CD4-positive, alpha-beta T cell treated with Interleukin-6 at 100 ng/mL for 8 hours (primary cell): ENCODE measurements at places on chromosomes 2 and 18.

GRCh38 chr2:133848111-133848649, 279.9 kb upstream of the NCKAP5 start:
- no peak for DNase-seq

DNA sequence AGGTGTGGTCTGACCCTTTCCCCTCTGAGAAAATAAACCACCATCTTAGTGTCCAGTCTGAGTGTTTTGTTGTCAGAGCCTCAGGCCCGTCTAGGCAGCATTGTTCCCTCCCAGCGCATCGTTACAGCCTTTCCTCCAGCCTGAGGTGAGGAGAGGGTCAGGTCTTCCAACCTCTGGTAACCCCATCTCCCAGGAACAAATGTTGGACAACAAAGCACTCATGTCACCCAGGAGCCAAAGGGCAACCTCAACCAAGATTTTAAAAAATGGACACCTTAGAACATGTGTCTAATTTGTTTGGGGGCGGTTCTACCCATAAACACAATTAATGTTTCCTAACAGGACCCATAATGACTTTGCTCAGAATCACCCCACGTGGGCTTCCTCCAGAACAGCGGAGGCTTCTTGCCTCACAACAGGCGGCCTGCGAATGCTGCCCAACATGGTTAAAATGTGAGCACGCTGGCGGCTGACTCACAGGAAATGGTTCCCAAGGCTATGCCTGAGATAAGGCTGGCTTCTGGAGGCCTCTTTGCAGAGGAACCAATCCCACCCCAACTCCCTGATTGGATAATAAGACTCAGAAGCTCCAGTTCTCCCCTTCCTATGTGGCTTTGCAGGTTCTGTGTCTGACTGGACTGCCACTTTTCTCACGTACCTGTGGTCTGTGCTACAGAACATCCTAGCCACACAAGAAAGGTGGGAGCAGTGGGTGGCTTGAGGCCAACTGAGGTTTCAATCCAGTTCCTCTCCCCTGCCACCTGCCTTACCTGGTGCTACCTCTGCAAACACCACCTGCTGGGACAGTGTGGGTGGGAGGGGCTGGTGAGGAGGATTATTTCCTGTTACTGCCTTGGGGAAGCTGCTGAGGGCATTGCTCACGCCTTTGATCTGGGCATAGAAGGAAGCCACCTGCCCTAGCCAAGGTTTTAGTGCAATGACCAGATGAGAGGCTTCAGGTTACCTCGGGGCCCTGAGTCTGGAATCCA, 108.8 kb downstream of the B3GNT2 start:
- peak; percentile 37 for DNase-seq

DNA sequence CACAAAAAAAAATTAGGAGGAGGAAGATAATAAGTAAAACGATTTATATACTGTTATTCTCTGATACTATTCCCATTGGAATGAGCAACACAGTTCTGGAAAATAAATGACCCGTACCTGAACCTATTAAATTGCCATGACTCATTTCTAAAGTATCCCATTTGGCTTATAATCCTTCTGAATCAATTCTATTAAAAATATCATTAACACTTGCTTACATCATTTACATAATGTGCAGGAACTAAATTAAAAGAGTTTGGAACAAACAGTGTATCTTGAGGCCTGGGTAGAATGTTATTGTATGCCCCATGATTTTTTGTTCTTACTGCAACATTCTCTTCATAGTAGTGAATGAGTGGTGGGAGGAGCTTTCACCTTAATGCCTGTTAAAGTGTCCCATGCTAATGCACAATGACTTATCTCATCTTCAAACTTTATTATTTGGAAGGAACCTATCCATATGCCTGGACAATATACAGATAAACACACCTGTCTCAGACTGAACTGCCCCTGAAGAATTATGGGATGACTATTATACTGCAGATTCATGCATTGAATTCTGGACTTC, 549.9 kb upstream of the ACVR2A start:
- no peak for DNase-seq

DNA sequence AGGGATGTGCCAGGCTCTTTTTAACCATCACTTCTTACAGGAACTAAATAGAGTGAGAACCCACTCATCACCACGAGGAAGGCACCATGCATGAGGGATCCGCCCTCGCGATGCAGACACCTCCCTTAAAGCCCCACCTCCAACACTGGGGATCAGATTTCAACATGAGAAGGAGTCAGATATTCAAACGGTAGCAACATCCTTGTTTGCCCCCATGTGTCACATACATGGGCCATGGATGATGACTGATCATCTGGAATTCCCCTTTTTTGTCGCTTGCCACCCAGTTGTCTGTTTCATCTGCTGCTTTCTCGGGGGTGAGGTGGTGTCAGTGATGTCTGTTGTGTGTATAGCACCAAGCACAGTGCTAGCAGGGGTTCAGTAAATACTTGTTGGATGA, 57.9 kb downstream of the NCK2 start:
- peak; percentile 70 for DNase-seq

DNA sequence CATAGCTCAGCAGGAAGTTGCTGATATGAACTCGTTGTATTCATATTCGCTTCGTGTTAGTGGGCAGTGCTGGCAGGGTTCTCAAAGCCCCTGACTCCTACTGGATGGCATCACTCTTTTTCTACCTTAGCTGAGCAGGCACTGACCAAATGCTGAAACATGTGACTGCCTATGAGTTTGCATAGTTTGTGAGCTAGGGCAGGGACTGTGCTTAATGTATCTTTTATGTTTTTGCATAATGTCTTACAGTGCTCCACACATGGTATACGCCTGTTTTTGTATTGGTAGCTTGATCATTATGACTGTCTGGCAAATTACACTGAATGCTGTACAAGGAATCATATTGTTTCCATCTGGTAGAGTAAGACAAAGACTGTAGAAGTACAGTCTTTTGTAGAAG, 305.3 kb downstream of the PARD3B start:
- DNase-seq = no peak

- no peak for DNase-seq
Observed at GRCh38 chr18:55064760-55065159, 105.5 kb upstream of the CCDC68 start.

DNA sequence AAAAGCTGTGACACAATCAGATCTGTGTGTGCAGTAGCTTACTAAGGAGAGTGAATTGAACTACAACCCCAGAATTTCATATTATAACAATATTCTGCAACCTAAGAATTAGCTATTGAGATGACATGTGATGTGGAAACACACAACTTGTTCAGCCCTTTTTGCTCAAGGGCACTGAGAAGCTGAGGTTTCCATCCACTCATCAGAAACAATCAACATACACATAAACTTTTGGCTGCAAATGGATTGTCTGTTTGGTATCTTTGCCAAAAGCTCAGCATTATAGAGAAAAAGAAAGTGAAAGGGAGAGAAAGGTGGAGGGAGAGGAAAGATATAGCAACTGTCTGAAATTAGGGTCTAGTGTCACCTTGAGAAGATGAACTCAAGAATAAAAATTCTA, 117.2 kb upstream of the KLF7 start:
- DNase-seq = no peak

GRCh38 chr2:228545041-228545747, 363.7 kb upstream of the SPHKAP start:
- DNase-seq = no peak

- no peak for DNase-seq
Observed at GRCh38 chr2:219499058-219499307, 292 bp downstream of the GMPPA start.

GRCh38 chr18:54743605-54743995, 84.7 kb upstream of the RAB27B start:
- DNase-seq = no peak

- DNase-seq = no peak
Observed at GRCh38 chr2:104936527-104936926, 82.6 kb downstream of the POU3F3 start.

- no peak for DNase-seq
Observed at GRCh38 chr2:219713110-219713509, 85.7 kb downstream of the SLC4A3 start.

DNA sequence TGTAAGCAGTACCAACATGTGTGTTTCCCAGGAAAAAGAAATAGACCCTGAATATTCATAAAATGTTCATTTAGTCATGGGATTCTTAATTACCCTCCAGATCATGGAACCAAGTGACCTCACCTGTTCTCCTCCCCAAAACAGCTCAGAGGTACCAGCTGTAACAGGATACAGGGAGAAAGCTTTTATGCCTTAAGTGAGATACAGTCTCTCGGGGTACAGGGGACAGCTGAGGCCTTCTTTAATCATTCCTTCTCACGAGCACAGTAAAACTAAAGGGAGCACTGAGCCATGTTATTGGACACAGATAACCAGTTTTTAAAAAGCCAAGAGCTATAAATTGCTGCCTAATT, 16.6 kb downstream of the EPHA4 start:
- no peak for DNase-seq

DNA sequence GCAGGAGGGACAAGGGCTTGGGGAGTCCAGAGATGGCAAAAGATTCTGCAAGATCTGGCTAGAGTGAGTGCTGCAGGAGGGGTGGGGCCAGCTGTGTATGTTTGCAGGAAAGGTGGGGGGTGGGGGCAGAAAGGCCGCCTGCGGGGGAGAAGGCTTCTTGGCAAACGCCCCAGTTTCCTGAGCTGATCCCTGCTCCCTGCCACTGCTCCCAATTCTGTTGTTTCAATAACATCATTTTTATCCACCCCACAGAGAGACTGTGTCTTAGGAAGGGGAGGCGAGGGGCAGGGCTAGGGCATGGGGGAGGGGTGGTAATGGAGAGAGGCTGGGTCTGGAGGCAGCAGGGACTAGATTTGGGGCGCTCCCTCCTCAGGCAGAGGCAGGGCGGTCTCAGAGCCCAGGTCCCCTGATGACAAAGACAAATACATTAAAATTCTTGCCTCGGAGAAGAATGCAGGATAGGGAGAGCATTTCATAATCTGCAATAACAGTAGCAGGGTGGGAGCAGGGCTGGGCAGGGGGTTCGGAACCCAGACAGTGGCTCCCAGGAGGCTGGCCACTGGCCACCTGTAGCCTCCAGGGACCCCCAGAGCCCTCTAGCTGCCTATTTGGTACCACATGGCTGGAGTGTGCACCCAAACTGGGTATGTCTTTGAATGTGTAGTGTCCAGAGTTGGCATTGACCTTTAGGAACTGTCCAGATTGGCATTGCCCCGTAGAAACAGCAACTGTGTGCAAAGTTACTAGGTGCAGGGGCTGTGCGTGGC, 2.1 kb upstream of the WNT6 start:
- DNase-seq = no peak

DNA sequence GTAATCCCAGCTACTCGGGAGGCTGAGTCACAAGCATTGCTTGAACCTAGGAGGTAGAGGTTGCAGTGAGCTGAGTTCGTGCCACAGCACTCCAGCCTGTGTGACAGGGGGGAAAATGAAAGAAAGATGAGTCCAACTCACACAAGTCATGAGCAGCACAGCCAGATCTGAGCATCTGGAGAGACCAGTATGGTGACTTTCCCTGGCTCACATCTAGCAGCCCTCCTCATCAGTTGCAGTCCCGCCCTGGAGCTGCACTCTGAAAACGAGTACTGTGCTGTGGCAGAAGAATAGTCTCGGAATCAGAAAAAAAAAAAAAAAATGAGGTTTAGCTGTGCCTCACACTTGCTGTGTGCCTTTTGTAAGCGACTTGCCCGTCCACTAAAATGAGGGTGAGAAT, 74.4 kb upstream of the TRIB2 start:
- no peak for DNase-seq

GRCh38 chr2:2902547-2903281, 474.9 kb downstream of the EIPR1 start:
- DNase-seq = no peak

DNA sequence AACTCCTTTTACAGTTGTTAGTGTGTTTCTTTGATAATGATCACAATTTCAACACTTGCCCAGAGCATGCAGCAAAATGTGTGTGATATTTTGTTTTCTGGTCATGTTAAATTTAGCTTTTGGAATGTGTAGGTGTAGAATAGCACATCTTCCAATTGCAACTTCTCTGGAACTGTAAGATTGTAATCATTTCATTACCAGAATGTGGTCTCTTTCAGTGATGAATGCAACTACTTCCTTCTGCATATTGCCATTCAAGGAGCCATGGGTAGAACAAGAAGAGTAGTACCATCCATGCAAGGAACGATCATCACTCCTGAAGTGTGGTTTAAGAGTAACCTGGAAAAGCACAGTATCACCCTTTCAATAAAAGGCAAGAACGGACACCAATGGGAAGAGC, 548.8 kb upstream of the ZNF804A start:
- no peak for DNase-seq

DNA sequence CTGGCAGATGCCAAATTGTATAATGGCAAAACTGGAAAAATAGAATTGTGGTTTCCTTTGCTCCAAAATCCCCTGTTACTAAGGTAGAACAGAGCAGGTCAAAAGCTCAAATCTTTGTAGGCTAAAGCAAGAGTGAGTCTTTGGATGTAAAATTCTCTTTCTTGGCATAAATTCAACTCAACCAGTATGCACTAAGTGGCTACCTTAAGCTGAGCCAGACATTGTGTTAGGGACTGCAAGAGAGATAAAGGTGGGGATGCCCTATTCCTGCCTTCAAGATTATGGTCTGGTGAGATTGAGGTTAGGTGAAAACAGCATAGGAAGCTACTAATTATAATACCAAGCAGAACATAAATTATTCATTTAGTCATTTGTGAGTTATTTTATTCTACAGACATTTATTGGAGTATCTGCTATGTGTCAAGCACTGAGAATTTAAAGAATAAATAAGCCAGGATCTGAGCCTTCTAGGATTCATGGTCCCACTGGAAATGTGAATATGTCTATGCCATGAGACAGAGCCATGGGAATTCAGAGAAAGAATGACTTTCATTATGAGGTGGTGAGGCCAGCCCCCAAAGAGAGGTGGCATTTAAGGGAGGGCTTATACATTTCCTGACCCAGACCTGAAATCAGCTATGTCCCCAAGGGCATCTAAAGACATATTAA, 198.0 kb upstream of the NCKAP5 start:
- no peak for DNase-seq

DNA sequence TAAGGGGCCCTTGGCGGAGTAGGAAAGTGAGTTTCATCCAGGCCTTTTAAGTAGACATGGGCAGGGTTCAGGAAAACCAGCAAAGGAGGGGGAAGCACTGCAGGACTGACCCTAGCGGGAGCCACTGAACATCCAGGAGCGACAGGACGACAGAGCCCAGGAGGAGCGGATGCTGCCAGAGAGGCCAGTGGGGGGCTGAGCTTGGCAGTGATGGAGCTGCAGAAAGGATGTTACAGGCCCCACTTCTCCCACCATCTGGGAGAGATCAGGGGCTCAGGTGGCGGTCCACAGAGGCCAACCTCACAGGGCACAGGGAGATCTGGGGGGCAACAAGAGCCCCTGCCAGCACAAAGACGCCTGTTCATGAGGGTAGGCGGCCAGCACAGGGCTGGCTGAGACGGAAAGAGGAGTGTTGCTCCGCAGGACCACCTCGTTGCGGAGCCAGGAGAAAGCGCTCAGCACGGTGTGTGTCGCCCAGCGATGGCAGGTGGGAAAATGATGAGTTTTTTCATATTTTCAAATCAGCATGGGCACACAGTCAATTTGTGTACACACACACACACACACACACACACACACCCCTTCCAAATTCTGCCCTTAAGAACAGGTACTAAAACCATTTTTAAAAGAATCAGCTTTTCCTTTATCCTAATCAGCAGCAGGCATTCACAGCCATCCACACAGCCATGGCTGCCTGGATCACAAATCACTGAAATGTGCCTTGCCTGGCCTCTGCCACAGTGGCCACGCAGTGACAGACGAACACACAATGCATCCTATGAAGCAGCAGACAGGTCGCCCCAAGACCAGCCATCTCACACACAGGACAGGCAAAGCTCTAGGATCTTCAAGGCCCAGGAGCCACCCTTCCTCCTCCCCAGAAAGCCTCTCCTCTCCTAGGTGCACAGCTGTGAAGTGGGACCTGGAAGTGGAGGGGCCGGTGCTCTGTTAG, 63.2 kb downstream of the NDUFA10 start:
- DNase-seq = no peak
